ENCODE measurements at places on chromosomes 4 and X. TPM values are rescaled to one million over a fixed set of nuclear protein-coding genes. Genes with fewer than 3 reads are reported as not detected.

GRCh38 chrX:38232079-38232686 lies 11.5 kb upstream of the SRPX start:
- DNase-seq = no peak

DNA sequence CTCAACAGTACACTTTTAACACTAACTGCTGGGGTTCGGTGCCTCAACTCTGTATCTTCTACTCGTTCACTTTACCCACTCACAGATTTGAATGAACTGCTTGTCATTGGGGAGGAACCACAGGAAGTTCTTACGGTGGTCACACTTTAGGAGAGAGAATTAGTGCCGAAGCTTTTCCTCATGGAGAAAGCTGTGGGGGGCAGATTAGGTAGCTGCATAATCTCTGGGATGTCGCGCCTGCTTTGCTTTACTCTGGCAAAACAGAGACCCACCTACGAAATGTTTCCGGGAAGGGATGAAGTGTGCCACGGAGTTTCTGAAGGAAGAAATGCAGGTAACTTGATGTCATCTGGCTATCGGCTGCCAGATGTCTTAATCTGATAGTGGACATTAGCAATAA lies 949.7 kb upstream of the TENM3 start:
- DNase-seq = no peak

DNA sequence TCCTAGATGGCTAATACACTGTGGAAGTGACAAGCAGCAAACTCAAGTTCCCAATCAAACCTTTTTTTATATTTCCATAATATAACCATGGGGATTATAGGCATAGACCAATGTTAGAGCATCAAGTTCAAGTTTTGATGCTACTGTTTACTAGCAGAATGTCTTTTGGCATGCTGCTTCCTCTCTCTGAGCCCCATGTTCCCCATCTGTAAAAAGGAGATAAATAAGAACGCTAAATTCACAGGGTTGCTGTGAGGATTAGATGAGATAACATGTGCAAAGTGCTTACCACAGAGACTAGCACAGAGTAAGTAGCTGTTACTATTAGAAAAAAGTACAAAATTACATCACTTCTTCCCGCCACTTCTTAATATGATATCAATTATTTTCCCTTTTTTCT lies 18.0 kb downstream of the MBNL3 start:
- no peak for DNase-seq

- no peak for DNase-seq
Observed at GRCh38 chr4:116438981-116439729, 646.2 kb downstream of the TRAM1L1 start.

DNA sequence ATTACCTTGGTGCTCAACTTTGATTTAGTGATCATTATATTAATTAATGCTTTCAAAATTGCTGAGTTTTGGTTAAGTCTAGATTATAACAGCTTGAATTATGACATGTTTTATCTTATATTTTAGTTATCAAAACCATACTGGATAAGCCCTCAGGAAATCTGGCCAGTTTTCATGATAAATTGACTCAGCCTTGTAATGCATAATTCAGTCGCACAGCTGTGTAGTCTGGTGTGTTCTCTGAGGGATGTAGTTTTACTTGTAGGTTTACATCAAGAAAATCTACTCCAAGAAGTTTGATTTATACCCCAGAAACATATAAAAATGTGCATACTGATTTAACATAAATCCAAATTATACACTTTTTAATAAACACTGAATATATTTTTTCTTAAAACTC lies 477.5 kb downstream of the SPRY1 start:
- DNase-seq = no peak

GRCh38 chr4:140641105-140641555 lies 72.4 kb upstream of the UCP1 start:
- no peak for DNase-seq

- no peak for DNase-seq
Observed at GRCh38 chrX:31440546-31440945, 368.7 kb upstream of the FTHL17 start.

GRCh38 chrX:9855561-9856283 lies 69.5 kb downstream of the SHROOM2 start:
- DNase-seq = no peak

DNA sequence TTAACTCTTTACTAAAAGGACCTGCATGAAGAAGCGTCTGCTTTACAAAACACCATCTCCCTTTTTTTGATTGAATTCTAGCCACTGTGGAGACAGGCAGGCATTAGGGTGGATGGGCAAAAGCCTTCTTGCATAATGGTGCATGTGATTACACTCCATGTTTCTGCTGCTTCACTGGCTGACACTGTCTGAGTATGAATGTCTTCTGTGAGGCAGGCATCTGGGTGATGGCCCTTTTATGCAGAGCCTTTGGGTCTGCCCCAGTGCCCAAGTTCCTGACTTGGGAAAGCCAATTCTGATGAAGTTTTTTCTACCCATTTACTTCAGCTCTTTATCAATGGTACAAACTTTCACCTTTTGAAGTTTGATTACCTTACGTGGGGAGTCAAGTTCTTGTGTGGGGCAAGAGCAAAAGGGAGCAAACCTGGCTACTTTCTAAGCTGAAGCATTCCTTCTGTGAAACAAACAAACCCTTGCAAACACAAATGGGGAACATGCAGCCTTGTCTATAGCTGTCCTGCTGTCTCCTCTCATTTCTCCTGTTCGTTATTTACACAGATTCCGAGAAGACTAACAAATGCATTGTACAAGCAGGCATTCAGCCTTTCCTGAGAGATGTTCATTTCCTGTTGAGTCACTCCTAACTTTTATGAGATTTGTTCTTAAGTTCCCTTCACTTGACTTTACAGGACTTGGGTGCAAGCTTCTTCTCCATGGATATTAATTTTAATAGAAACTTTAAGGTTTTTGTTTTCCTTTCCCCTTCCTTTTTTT lies 301.9 kb downstream of the TLL1 start:
- no peak for DNase-seq

- DNase-seq = no peak
Observed at GRCh38 chr4:139904406-139904805, 238.8 kb downstream of the MGST2 start.

DNA sequence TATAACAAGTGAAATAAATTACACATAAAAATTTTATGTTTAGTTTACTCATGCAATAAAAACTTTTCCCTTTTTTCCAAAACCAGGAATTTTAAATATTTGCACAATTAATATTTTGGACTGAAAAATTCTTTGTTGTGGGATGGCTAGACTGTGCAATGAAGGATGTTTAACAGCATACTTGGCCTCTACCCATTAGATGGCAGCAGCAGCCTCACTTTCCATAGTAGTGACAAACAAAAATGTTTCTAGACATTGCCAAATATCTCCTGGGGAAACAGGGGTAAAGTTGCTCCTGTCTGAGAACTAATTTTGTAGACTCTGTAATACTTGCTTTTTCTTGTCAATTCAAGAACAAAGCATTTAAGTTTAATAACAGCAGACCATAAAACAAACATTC lies 49.8 kb downstream of the SCLT1 start:
- DNase-seq = peak; percentile 8

- DNase-seq = no peak
Observed at GRCh38 chrX:111006116-111006515, 89.9 kb upstream of the PAK3 start.

Gene KIF4A
- total RNA-seq = 34.0 TPM

Gene HMX1
- not detected for total RNA-seq

Gene RXFP1
- total RNA-seq = not detected

Gene SOWAHB
- total RNA-seq = not detected

Gene CWH43
- not detected for total RNA-seq

Gene SCLT1
- total RNA-seq = 15.5 TPM

Gene UNC5C
- total RNA-seq = 0.02 TPM

Gene CCDC149
- 2.0 TPM for total RNA-seq

Gene SAGE1
- total RNA-seq = not detected

Gene CT45A2
- not detected for total RNA-seq

Gene F8
- 3.4 TPM for total RNA-seq

Gene PAGE5
- total RNA-seq = not detected

Gene SH2D1A
- not detected for total RNA-seq

Gene COQ2
- 35.7 TPM for total RNA-seq
